ENCODE measurements at places on chromosomes 13 and 19.

- no peak for DNase-seq
These were observed 3.8 kb downstream of the HSPBP1 start for GRCh38 chr19:55275851-55276719.

DNA sequence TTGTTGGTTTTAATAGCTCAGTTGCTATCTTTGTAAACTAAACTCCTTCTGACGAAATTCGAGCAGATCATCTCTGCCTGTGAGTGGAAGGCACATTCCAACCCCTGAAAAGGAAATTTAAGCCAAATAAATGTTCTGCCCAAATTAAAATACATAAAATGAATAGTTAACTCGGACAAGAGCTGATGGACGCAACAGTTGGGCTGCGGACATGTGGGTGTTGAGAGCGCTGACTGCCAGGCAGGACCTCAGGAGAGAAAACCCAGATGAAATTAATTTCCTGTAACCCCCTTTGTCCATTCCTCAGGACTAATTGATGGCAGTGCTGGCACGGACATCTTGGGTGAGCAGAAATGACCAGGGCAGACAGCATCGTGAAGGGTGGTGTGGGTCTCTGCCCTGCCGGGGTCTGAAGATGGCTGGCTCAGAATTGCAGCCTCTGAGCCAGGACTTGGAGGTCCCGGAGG is 86.5 kb downstream of the TSHZ3 start:
- DNase-seq, result no peak

DNA sequence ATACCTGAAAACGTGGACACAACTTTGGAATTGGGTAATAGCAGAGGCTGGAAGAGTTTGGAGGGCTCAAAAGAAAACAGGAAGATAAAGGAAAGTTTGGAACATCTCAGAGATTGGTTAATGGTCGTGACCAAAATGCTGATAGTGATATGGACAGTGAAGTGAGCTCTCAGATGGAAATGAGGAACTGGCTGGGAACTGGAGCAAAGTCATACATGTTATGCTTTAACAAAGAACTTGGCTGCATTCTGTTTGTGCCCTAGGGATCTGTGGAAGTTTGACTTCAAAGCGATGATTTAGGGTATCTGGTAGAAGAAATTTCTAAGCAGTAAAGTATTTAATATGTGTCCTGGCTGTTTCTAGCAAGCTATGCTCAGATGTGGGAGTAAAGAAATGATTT is 136.2 kb downstream of the DNAJC3 start:
- DNase-seq, result no peak

DNA sequence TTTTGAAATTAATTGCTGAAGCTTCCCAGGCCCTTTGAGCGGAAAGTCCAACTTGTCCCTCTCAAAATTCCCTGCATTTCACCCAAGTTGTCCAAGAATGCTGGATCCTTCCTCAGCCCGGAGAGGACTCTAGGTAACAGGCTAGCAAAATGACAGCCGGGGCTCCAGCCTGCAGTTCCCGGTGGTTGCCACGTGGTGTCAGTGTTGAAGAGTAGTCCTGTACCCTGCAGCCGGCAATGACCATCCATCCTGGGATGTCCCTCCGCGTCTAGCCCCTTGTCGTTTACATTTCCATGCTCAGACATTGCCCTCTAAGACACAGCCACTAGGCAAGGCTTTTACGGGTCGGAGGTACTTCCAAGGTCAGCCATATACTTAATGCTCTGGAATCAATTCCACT is 31.4 kb upstream of the MTIF3 start:
- peak; percentile 17 for DNase-seq

DNA sequence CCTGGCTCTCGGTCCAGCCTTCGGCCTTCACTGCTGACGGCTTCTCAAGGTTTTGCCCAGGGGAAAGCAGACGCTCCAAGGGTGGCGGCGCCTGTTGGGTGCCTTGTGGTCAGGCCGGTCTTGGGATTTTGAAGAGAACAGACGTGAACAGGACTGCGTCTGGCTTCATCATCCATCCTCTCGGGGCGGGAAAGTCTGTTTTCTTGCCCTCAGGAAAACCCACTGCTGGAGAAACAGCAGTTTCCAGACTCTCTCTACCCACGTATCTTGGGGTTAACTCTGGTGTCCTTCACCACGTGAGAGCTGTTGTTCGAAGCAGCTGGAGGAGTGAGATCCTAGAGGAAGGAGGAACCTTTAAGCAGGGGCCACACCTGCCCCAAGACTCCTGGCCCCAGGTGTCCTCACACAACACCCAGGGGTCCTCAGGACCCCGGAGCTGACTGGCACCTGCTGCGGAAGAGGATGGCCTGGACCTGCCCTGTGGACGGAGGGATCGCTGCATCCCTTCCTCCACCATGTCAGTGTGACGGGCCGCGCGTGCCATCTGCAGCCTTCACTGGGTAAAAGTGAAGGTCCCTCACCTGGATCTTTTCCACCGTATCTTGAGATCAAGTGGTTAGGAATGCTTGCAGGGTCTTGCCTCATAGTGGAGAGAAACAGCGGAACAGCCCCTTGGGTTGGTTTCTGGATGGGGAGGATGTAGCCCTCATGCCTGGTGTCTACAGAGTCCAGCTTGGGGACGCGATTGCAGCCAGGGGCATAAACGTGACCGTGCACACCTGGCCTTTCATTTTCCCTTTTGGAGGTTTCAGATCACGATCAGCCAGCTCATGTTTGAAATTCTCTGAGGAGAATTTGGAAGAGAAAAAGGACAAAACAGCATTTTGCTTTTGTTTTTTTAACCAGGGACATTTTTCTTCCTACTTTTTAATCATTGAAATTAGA is 69.5 kb upstream of the MCF2L start:
- DNase-seq, result no peak

DNA sequence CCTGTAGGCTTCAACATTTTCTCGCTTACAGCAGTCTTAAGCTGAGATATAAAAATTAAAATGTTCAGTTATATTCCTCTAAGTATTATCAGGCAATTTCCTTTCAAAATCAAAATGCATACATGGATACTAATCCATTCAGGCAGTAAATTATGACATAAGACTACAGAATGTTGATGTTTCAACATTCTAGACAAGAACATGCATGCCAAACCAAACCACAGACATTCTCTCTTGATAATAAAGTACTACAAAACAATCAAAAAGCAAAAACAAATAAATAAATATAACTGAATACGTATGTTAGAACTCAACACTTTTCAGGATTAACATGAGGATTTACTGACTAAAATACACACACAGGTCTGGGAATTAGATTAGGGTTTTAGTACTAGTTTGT is 7.7 kb downstream of the DIS3 start:
- DNase-seq, result no peak

GRCh38 chr19:1451916-1452801 is 2.2 kb downstream of the APC2 start:
- no peak for DNase-seq

- DNase-seq, result no peak
These were observed 3.7 kb upstream of the FCER2 start for GRCh38 chr19:7705387-7706187.

GRCh38 chr13:31946091-31946770 is 85.3 kb upstream of the FRY start:
- DNase-seq, result no peak

- no peak for DNase-seq
These were observed 11.8 kb downstream of the IL17D start for GRCh38 chr13:20715330-20715712.

DNA sequence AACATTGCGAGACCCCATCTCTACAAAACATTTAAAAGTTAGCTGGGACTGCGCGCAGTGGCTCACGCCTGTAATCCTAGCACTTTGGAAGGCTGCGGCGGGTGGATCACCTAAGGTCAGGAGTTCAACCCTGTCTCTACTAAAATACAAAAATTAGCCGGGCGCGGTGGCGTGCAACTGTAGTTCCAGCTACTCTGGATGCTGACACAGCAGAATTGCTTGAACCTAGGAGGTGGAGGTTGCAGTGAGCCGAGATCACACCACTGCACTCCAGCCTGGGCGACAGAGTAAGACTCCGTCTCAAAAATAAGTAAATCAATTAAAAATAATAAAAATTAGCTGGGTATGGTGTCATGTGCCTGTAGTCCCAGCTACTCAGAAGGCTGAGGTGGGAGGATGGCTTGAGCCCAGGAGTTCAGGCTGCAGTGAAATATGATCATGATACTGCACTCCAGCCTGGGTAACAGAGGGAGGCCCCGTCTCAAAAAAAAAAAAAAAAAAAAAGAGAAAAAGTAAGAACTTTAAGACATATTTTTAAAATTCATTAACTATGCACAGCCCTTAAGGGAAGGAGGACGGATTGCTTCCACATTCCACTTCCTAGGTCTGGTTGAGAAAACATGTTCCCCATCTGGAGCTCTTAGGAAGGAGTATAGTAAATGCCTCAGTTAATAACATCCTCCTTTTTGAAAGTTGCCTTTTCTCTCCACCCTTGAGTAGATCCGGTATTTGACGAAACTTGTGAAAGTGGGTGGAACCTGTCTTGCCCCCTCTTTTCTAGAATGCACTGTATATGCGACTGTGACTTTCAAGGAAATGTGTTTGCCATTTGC is 26.1 kb downstream of the EXOC3L2 start:
- DNase-seq, result no peak

DNA sequence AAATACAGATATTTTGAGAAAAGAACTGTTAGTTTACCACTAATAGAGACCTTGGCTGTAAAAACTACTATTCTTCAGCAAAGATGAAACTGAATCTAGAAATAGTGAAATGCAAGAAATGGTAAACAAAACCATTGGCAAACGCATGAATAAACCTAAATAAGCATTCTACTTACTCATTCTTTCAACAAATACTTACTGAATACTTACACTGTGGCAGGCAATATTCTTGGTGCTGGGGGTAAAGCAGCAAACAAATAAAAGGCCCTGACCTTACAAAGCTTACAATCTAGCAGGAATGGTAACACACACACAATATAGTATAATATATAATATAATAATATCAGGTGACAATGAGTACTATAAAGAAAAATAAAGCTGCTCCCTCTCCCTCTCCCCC is 38.7 kb downstream of the KATNAL1 start:
- DNase-seq, result no peak

- no peak for DNase-seq
These were observed 10.6 kb downstream of the VASP start for GRCh38 chr19:45517641-45518468.

GRCh38 chr13:42762251-42762650 is 19.1 kb upstream of the FAM216B start:
- no peak for DNase-seq
